ENCODE measurements at places on chromosomes 12 and 14.

DNA sequence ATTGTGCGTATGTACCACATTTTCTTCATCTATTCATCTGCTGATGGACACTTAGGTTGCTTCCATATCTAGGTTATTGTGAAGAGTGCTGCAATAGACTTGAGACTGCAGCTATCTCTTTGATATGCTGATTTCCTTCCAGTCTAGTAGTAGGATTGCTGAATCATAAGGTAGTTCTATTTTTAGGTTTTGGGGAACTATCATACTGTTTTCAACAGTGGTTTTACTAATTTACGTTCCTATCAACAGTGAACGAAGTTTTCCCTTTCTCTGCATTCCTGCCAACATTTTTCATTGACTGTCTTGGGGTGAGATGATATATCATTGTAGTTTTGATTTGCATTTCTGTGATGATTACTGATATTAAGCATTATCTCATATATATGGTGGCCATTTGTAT, 482.2 kb downstream of the SLC16A7 start:
- no peak for DNase-seq

DNA sequence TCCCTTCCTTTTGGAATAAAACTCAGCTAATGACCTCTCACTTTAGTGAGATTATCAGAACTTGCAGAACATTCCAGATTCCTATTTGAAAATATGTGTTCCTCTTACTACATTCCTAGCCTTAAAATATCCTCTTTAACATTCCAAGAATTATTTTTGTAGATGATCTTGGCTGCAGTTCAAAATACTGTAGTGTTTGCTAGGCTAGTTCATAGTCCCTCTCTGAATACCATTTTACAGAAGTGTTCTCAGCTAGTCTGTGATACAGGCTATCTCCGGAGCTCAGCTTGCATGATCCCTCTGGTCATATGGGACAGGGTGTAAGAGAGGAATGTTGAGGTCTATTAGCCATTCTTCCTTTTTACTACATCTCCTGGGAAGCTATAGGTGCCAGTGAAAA, 17.6 kb upstream of the GPR33 start:
- no peak for DNase-seq

DNA sequence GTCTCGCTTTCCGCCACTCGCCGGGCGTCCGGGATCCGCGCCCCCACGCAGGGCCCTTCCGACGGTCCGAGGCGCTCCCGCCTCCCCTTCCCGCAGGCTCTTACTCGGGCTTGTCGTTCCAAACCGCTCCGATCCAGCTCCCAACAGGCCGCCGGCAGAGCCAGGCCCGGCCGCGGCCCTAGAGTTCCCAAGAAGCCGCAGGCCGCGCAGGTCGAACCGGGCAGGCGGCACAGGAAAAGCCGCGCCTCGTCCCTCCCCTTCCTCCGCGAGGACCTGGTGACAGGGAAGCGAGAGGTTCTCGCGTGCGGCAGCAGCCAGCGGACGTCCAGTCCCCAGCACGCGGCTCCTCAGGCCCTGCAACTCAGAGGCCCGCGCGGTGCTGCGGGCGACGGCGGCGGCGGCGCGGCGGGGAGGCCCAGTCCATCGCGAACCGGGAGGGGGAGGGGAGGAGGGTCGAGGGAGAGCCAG, 272 bp downstream of the HECTD1 start:
- DNase-seq, result no peak

GRCh38 chr12:86134561-86134960, 121.6 kb downstream of the MGAT4C start:
- no peak for DNase-seq

GRCh38 chr12:44331269-44331668, 495.4 kb downstream of the TMEM117 start:
- no peak for DNase-seq

- DNase-seq, result no peak
These were observed 12.1 kb downstream of the NFATC4 start for GRCh38 chr14:24379907-24380730.

DNA sequence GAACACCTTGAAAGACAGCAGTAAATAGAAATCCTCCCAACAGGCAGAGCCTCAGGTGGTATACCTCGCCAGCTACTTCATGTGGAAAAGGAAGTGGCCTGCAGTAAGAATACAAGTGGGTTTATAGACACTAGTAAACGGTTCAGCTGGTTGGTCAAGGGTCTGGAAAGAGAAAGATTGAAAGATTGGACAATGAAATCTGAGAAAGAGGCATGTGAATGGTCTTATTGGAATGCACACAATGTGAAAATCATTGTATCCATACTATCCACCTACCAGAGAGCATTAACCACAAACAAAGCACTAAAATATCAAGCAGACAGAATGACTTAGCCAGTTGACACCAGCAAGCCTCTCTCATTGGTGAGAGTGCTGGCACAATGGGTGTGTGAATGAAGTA, 98.2 kb downstream of the SSPN start:
- no peak for DNase-seq

DNA sequence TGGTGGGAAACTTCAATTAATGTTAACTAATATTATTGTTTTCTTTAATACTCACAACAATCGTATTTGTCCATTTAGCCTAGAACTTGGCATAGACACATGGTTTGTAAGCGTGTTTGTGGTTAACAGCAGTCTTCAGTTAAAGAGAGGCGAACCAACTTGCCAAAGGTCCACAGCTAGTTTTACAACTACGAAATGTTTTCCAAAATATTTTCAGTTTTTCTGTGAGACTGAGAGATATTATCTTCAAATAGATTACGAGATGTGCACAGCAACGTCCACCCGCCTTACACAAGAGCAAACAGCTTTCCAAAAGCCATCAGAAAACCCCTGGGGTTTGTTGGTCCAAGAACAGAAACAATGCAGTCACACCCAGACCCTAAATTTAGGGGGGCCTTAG, 58.6 kb upstream of the RASSF3 start:
- no peak for DNase-seq

GRCh38 chr12:79901506-79901905, 33.4 kb downstream of the PPP1R12A start:
- DNase-seq, result no peak

DNA sequence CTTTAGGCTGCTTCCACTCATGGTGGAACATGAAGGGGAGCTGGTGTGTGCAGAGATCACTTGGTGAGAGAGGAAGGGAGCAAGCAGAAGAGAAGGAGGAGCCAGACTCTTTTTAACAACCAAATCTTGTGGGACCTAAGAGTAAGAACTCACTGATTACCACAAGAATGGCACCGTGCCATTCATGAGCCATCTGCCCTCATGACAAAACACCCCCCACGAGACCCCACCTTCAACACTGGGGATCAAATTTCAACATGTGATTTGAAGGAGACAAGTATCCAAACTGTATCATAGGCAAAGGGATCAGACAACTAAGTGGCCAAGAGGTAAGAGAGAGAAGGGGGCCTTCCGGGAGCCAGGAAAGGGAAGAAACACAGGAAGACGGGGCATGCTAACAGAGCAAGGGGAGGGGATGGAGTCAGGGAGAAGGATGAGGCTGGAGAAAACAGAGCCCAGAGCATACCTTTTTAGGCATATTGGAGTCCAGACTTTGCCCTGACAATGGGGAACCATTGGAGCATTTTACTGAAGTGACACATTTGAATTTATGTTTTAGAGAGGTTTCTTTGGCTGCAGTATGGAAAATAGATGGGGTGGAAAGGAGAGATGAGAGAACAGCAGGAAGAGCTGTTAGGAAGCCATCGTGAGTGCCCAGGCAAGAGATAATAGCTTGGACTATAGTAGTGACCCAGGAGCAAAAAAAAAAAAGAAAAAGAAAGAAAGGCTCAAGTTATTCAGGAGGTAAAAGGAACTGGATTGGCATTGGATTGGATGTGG, 204.4 kb upstream of the NUDT4 start:
- no peak for DNase-seq

DNA sequence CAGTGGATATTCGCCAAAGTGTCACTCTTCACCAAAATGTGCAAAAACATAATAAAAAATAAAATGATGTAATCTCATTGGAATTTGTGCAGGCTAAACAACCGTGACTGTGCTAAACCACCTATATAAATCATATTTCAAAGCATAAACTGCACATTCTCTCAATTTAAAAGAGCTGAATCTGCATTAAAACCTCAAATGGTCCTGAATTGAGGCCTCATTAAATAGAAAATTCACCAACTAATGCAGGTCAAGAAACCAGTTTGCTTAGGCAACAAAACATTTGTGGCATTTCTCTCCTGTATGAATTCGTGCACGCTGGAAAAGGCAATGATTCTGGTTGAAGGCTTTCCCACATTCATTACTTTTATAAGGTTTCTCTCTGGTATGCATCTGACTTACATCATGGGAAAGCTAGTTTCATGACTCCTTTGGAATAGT, 80.1 kb upstream of the IFNG-AS1 start:
- no peak for DNase-seq

Data from hematopoietic multipotent progenitor cell treated with erythropoietin and hydrocortisone succinate and interleukin-3 and kit ligand, for 15 days (in vitro differentiated cells).